ENCODE measurements at places on chromosomes 11 and 22.

- DNase-seq, result no peak
These were observed 101.5 kb downstream of the DLG2 start for GRCh38 chr11:85525686-85526085.

DNA sequence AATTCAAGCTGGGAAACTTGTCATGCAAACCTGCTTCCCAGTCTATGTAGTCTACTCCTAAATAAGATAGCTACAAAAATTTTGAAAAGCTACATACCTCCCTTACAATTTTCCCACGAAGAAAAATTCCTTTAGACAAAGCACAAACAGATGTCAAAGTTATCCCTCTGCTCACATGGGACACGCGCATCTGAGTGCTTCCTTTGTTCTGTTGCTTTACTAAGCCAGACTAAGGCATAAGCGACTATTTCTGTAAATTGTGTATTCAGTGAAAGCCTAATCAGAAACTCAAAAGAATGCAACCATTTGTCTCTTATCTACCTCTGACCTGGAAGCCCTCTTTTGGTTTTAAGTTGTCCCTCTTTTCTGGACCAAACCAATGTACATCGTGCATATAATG, 583.7 kb upstream of the B3GAT1 start:
- no peak for DNase-seq

DNA sequence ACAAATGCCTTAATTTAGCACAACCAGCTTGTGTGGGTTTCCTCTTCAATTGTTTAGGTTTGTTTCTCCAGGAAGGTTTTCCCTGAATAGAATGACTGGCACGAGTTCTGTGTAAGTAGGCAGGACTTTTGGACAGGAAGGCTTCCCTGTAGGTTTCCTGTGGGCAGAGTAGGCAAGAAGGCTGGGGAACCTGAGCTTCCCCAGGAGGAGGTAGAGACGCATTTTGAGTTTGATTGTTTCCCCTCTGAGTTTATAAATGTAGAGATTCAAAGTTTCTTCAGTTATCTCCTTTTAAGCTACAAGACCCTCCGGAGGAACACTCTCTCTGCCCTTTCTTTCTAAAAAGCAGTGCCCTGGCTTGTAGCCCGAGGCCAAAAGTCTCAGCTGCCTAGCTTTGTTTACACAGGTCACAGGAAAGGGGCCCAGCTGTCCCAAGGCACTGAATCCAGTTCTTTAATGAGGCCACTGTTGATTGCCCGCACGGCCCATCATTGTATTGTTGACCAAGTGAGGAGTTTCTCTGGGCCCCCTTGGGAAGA, 66.6 kb upstream of the RDX start:
- no peak for DNase-seq

- no peak for DNase-seq
These were observed 1.2 kb downstream of the UBE2L6 start for GRCh38 chr11:57566005-57566904.

- DNase-seq, result no peak
These were observed 1.1 kb downstream of the PVALB start for GRCh38 chr22:36815558-36816338.

- no peak for DNase-seq
These were observed 13.3 kb upstream of the PRG2 start for GRCh38 chr11:57403802-57404147.

GRCh38 chr11:67332081-67332691, 21.2 kb downstream of the POLD4 start:
- DNase-seq, result no peak
